ENCODE measurements at places on chromosomes 6 and 20. TPM values are rescaled to one million over a fixed set of nuclear protein-coding genes. Genes with fewer than 3 reads are reported as not detected.

The BTNL2 gene
- total RNA-seq, result not detected

The GPANK1 gene
- total RNA-seq, result 15.4 TPM

The RBPJL gene
- not detected for total RNA-seq

The AIF1 gene
- total RNA-seq, result not detected

The BPIFA3 gene
- total RNA-seq, result not detected

The TP53TG5 gene
- total RNA-seq, result not detected

The SALL4 gene
- total RNA-seq, result 0.12 TPM

The TBX18 gene
- total RNA-seq, result 31.6 TPM

The PRSS16 gene
- not detected for total RNA-seq

The CCDC28A gene
- 14.5 TPM for total RNA-seq

The SRF gene
- 15.7 TPM for total RNA-seq

The APOBEC2 gene
- total RNA-seq, result not detected

The EGFL8 gene
- total RNA-seq, result 1.2 TPM

The C20orf141 gene
- not detected for total RNA-seq

The COL21A1 gene
- total RNA-seq, result 28.5 TPM

The MCHR2 gene
- not detected for total RNA-seq

The CENPQ gene
- 8.5 TPM for total RNA-seq

The SMIM13 gene
- total RNA-seq, result 4.7 TPM

The SIRPB1 gene
- not detected for total RNA-seq

The TRIM10 gene
- 0.13 TPM for total RNA-seq

The GABRR1 gene
- total RNA-seq, result not detected

The MLIP gene
- 0.19 TPM for total RNA-seq

The ISM1 gene
- total RNA-seq, result 0.06 TPM

The TENT5A gene
- total RNA-seq, result 19.6 TPM

The LTB gene
- total RNA-seq, result not detected

The HLA-DRB5 gene
- total RNA-seq, result not detected

The HLA-F gene
- total RNA-seq, result 40.4 TPM

The HFE gene
- 16.8 TPM for total RNA-seq

The LY6G6F gene
- not detected for total RNA-seq

The DEFB132 gene
- not detected for total RNA-seq

The TAF4 gene
- total RNA-seq, result 3.1 TPM

The MUCL3 gene
- total RNA-seq, result not detected

The BPIFA1 gene
- total RNA-seq, result not detected

The RNF182 gene
- 0.40 TPM for total RNA-seq

The SCUBE3 gene
- 9.2 TPM for total RNA-seq

The FOXC1 gene
- total RNA-seq, result 36.5 TPM
